ENCODE measurements at places on chromosomes 4 and X. TPM values are rescaled to one million over a fixed set of nuclear protein-coding genes. Genes with fewer than 3 reads are reported as not detected.

NUP62CL gene
- total RNA-seq: 1.1 TPM

EDA gene
- 1.2 TPM for total RNA-seq

- H3K4me3 ChIP-seq: no peak overlapping the region
- no peak overlapping the region for H3K27ac ChIP-seq
- no peaks in the 10 kb centered on the region for H3K36me3 ChIP-seq
- H3K27me3 ChIP-seq: peaks cover 8% of the 10 kb centered on the region
- no peak for DNase-seq
- H3K4me1 ChIP-seq: no peaks in the 10 kb centered on the region
Observed at GRCh38 chr4:78426972-78427371, 124.6 kb upstream of the ANXA3 start.

DNA sequence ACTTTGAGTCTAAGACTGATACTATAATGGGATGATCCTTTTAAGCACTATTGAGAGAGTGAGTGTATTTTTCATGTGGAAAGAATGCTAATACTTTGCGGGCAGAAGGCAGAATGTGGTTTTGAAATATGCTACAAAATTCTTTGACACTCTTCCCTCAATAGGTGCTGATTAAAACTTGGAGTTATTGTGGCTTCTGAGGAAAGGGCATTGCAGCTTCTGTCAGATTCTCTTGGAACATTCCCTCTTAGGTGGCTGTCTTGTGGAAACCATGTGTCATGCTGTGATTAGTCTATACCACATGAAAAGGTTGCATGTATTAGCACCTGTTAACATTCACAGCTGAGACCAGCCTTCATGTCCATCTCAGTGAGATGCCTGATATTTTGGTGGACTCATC lies 547.0 kb downstream of the STIM2 start:
- H3K27ac ChIP-seq: no peak overlapping the region
- DNase-seq: no peak
- H3K36me3 ChIP-seq: no peaks in the 10 kb centered on the region
- no peaks in the 10 kb centered on the region for H3K27me3 ChIP-seq
- no peaks in the 10 kb centered on the region for H3K4me1 ChIP-seq
